ENCODE measurements at places on chromosomes 6 and 20.

DNA sequence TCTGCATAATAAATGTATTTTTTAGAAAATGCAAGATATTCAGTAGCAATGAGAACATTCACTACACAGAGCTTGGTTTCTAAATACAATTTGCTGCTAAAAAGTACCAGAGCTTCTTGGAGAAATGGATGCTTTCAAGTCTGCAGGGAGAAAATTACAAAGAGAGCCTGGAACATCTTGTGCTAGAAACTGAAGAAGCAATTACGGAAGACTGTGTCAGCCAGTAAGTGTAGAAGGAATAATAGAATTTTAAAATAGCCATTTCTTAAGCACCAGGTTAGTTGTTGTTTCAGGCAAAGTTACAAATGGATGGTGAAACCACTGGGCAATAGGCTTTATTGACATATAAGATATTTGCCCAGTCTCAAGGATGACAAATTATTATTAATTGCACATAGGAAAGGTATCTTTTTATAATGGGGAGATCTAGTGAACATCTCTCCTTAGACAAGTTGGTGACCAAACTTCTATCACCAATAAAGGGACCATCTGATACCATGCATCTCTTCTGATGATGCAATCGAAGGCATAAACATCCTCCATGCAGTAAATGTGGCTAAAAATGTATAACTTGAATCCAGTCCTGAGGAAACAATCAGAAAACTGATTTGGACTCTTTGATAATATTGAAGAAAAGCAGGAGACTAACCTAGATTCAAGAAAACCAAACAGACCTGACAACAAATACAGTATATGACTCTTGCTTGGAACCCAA, 81.7 kb downstream of the ARHGAP18 start:
- DNase-seq, result no peak

DNA sequence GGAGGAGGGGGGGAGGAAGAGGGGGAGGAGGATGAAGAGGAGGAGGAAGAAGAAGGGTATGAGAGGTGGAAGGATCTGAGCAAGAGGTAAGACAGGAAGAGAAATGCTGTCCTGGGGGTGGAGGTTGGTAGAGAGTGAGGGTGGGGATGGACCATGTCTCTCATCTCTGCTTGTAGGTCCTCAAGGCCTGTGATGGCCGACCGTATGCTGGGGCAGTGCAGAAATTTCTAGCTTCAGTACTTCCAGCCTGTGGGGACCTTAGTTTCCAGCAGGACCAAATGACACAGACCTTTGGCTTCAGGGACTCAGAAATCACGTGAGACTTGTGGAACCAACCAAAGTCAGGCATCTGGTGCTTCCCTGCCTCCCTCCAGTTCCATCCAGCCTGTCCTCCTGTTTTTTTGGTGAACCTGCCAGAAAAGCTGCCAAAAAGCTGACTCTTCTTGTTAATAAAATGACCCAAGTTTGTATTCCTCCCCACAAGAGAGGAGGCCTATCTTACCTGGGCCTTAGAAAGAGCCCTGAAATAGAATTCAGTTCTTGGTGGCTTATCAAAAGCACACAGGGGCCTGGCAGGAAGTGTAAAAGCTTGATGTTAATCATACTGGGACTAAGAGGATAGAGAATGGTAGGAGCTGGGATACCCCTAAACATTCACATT, 2.5 kb upstream of the C4A start:
- DNase-seq, result no peak

DNA sequence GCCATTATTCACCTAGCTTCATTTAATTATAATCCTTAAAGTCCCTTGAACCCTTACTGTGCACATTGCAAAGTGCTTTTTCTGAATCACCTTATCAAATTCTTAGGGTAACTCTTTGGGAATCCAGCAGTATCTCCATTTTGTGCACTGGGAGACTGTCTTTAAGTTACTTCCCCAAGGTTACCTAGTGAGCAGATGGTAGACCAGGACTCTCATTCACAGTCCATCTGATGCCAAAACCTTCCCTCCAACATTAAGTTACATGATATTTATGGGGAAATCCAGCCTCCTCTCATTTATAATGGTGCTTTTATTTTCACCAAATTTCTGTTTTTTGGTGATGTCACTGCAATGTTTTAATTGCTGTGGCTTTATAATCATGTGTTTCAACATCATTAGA, 75.7 kb downstream of the NCOA7 start:
- no peak for DNase-seq

DNA sequence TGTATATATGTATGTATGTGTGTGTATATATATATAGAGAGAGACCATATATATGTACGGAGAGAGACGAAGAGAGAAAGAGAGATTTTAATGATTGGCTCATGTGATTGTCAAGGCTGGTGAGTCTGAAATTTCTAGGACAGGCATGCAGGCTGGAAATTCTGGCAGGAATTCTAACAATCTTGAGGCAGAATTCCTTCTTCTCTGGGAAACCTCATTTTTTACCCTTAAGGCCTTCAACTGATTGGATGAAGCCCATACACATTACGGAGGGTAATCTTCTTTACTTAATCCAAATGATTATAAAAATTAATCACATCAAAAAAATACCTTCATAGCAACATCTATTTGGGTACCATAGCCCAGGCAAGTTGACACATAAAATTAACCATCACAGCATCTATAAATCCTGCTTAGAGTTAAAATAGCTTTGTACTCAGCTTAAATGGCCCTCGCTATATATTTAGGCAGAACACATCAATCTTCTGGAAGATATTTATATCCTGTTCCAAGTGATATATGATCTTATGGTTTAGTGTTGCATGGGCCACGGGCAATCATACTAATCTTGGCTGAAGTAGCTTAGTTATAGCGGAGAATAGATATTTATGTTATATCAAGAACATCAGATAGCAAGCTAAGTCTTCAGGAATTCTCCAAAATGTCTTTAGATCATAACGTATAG, 36.6 kb downstream of the ABRACL start:
- no peak for DNase-seq

GRCh38 chr6:142523515-142524375, 221.9 kb downstream of the ADGRG6 start:
- DNase-seq, result no peak

DNA sequence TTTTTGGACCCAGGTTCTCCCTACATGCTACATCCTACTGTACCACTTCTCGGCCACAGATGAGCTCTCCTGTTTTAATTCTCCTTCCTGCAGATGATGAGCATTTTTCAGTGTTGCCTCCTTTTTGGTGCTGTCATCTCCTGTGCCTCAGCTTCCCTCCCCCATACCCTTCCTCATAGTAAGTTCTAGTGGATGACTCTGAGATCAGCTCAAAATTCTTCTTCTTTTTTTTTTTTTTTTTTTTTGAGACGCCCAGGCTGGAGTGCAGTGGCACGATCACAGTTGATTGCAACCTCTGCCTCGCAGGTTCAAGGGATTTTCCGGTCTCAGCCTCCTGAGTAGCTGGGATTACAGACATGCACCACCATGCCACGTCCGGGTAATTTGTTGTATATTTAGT, 3.8 kb downstream of the TMEM14A start:
- no peak for DNase-seq

DNA sequence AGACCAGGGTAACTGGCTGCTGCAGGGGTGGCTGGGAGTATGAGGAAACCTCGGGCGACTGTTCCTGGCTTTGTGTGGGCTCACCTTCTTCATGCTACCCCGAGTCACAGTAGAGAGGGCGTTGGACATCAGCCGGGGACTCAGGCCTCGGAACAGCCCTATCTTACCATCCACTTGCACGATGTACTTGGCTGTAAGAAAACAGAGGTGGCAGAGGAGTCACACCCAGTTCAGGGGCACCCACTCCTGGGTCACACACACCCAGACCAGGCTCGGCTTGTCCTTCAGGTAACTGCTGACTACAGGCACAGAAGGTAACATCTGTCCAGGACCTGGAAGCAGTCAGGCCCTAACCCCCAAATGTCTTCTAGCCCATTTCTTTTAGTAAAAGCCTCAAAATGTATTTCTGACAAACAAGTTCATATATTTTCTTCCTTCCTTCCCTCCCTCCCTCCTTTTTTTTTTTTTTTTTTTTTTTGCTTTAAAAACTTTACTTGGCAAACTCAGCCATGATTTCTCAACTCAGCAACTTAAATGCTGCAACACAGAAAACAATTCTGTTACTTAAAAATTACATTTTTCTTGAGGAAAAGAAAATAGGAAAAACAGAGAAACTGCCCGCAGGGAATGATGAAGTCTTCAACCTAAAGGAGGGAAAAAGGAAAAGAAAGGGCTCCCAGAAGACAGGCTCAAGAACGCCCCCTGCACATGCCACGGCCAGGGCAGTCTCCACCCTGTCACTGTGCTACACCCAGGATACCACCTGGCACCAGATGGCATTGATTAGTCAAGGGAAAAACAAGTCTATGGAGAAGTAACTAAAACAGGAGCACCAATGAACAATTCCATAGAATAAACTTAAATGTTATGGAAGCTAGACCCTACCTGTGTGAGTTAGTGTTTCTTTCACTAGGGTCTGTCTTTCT, 7.3 kb downstream of the MTCH1 start:
- no peak for DNase-seq

DNA sequence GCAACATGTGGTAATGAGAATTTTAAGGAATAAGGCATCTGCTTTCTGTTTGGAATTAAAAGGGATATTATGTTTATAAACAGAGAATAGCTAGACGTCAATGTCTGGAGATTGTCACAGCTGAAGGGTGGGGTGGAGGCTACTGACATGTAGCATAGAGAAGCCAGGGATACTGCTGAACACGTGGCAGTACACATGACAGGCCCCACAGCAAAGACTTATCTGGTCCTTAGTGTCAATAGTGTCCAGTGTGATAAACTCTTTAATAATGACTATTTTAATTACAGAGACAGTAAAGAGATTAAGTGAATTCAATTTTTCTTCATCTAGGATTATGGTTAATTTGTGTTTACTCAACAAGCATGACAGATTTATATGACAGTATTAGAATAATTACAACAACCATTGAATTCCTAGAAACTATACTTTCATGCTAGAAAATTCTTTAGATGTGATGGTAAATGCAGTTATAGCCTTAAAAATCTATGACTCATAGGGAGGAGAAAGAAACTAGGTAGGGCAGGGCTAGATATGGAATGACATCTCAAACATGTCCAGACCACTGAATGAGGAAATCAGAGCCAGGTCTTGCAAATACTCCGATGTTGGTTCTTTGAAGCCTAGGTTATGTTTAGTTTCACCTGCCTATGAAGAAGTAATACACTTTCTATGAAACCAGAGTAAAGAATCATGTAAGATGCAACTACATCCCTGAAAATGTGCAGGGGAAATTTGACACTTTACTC, 399.5 kb downstream of the PHF3 start:
- no peak for DNase-seq

GRCh38 chr6:25002326-25003091, 66.7 kb upstream of the RIPOR2 start:
- DNase-seq, result no peak

DNA sequence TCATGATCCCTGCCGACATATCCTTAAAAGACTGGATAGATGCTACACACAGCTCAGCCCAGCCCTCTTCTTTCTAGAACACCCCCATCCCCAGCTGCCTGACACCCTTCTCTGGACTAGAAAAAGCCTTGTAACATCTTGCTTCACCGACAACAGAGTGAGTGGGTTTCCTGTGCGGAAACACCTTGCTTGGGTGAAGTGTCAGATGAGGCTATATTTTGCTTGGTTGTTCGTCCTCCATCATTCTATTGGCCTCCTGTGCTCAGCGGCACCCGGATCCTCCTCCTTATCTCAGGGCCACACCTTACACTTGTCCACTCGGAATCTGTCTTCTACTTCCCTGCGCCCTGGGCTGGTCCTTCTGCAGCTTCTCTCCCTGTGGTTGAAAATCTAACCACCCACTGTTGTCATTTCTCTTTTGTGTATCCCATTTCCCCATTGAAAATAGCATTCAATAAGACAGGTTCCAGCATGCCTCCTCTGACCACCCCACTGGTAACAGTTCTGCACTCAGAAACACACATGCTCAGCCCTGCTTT, 101.3 kb upstream of the MLN start:
- DNase-seq, result peak; percentile 82

GRCh38 chr20:52748990-52749389, 223.2 kb upstream of the TSHZ2 start:
- DNase-seq, result no peak

GRCh38 chr6:169344750-169345065, 91.1 kb upstream of the THBS2 start:
- no peak for DNase-seq

Data from MV-4-11 (cell line).